ENCODE measurements at places on chromosomes 5 and 9.

DNA sequence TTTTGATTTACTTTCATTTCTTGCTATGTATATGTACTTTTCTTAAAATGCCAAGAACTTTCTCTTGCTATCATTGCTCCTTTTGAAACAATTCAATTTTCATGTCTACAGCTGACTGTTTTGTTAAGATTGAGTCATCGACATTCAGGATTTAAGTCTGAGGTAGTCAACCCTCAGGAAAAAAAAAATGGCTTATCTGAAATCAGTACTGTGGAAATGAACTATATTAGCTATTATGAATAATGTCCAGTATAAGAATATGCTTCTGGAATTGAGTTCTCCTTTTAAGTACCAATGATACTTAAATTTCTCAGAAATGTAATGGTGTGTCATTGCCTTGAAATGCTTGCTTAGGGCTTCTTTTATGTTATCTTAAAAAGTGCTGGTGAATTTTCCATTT is 37.9 kb downstream of the TNFAIP8 start:
- DNase-seq, result no peak

- DNase-seq, result no peak
Measured at GRCh38 chr9:135889564-135890189, 17.7 kb downstream of the CAMSAP1 start.

DNA sequence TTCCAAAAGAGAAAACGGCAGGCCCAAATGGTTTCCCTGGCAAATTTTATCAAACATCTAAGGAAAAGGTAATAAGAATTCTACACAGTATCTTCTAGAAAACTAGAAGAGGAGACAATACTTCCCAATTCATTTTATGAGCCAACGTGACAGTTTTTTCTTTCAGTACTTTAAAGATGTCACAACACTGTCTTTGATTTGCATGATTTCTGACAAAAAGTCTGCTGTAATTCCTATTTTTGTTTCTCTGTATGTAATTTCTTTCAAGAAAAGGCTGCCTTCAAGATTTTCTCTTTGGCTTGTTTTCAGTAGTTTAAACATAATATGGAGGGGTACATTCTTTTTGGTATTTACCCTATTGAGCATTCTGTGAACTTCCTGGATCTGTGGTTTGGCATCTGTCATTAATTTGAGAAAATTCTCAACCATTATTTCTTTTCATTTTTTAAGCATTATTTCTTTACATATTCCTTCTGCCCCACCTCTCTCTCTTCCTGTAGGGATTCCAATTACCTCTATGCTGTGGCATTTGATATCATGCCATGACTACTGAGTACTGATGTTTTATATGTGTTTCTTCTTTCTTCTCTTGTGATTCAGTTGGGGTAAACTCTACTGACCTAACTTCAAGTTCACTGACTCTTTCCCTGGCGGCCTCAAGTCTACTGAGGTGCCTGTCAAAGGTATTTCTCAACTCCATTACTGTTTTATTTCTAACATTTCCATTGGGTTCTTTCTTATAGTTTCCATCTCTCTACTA is 32.2 kb downstream of the ANKS6 start:
- no peak for DNase-seq

- no peak for DNase-seq
Measured at GRCh38 chr9:86454701-86455615, 100.7 kb upstream of the TUT7 start.

DNA sequence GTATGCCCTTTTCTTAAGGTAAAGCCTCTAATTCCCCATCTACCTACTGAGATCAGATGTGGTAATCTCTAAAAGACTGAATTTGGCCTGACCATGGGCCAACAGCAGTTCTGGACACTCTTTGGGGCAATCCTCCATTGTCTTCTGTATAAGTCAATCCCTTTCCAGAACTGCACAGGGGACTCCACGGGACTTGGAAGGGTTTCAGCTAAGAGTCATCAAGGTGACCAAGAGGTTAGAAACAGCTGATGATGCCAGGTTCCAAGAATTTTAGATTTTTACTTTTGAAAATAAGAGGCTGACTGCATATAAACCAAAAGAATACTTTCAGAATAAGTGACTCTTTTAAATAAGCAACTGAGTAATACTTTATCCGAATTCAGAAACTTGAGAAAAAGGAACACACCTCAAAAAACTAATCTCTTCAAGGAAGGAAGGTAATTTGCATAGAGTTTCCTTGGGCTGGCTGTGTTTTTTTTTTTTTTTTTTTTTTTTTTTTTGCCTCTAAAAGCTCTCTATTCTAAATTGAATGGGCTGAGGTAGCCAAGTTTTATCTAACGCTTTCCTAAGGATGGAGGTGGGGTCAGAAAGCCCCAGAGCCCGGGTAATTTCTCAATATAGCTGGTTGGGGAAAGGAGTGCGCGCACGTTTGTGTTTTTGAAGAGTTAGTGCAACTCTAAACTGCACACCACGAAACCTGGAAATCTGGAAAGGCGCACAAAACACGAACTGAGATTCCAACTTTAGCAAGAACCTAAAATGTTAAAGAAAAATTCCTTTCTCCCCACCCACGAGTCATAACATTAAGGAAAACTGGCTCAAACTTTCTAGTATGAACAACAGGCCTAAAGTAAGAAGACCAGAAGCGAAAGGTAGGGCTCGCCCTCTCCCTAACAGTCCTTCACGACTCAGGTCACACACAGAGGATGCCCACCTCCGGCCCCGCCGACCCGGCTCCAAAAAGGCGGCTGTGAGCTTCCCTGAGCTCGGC is 1.3 kb downstream of the VCP start:
- no peak for DNase-seq

GRCh38 chr9:123315635-123316034 is 40.4 kb upstream of the CRB2 start:
- no peak for DNase-seq

DNA sequence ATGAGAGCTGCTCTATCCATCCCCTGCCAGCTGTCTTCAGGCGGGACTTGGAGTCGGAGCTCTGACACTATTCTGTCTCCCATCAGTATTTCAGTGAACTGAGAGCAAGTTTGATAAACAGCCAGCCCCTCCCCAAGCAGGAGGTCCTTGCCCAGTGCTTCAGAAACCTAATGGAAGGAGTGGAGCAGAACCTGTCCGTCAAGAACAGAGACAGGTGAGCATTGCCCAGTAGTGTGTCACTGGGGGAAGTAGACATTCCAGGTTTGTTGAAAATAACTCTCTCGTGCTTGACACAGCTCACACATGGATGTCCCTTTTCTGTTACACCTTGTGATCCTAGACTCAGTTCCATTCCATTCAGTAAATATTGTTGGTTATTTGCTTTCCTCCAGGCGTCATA is 13.2 kb upstream of the TLX3 start:
- DNase-seq, result no peak

DNA sequence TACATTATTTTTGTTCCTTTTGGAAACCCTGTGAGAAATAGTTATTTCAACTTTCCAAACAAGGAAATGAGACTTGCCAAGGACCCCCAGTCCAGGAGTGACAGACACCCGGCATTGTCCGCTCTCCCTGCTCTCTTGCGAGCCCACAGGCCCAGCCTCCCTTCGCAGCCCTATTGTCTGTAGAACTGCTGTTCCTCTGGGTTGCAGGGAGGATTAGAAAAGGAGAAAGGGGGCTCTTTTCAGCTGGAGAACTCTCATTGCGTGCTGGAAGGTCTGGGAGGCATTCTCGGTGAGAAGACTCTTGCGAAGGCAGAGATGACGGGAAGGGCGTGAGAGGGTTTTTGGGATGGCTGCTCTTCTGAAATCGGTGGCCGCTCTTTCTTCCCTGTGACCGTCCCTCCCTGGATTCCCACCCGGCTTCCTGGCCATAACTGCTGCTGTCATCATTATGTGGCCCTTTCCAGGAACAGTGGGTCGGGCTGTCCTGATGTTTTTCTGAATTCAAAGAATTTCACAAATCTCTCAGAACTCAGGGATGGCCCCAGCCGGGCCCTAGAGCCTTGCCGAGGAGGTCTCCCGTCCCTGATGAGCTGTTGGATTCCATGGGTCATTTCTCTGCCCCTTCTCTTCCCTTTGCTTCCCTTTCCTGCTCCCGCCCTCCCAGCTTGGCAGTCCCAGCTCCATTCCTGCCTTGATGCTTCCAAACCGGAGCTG is 29.8 kb downstream of the STC2 start:
- no peak for DNase-seq

GRCh38 chr9:100033877-100034551 is 64.8 kb downstream of the ERP44 start:
- DNase-seq, result no peak

DNA sequence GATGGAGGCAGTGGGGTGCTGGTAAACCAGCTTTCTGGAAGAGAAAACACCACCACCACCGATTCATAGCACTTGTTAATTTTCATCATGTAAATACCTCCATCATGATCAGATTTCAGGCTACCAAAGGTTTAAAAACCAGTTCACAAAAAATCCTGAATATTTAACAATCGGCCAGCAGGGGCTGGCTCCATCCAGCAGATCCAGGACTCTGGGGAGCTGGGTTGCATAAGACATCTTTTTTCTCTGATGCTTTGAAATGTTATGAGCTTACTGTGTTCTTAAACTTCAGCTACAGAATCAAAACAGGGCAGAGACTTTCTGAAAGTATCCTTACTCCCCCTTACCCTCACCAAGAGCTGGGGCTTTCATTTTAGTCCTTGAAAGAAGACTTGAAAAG is 14.6 kb upstream of the RNF183 start:
- DNase-seq, result no peak

DNA sequence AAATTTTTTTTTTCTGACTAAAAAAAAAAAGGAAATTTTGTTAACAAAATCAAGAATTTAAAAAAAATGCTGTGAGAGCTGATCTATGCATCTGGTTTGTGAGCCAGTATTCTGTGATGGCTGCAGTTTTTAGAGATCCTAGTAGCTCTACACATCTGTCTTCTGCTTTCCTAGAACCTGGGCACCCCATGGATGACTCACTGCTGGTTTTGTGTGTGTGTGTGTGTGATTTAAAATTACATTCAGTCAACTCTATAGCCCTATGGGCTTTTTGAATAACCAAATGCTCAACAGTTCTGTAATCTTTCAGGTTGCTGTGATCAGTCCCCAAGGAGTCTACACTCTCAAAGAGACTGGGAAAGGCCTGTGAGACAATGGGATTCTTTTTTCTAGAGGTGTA is 2.5 kb upstream of the PSMD5 start:
- peak; percentile 7 for DNase-seq

GRCh38 chr9:136051837-136052471 is 43.1 kb downstream of the NACC2 start:
- peak; percentile 93 for DNase-seq

DNA sequence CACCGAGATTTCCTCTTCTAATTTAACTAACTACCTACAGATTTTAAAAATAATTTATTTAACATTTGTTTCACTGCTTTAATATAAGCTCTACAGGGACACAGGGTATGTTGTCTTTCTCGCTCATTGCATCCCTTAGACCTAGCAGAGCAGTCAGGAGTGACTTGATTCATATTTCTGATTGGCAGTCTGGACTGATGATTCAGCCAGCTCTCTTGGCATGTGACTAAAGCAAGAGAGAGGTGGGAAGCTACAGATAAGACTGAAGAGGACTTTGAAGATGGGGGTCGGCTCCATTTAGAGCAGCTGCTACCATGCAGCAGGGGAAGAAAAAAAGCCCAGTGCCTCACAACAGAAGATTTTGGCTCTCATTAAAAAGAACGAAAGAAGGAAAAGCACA is 173.4 kb upstream of the STK32A start:
- no peak for DNase-seq

DNA sequence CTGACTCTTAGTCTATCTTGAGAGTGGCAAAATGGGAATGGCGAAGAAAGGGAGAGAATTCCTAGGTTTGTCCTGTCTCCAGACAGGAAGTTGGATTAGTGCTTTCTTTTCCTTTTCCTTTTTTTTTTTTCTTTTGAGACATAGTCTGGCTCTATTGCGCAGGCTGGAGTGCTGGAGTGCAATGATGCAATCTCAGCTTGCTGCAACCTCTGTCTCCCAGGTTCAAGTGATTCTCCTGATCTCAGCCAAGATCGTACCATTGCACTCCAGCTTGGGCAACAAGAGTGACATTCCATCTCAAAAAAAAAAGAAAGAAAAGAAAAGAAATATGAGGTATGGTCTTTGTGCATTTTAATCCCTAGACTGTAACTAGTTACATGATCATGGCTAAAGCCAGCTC is 12.6 kb upstream of the KIF27 start:
- DNase-seq, result no peak

- DNase-seq, result no peak
Measured at GRCh38 chr9:80191108-80191507, 619.3 kb downstream of the TLE4 start.

GRCh38 chr9:136875155-136875554 is 9.0 kb upstream of the EDF1 start:
- DNase-seq, result no peak

DNA sequence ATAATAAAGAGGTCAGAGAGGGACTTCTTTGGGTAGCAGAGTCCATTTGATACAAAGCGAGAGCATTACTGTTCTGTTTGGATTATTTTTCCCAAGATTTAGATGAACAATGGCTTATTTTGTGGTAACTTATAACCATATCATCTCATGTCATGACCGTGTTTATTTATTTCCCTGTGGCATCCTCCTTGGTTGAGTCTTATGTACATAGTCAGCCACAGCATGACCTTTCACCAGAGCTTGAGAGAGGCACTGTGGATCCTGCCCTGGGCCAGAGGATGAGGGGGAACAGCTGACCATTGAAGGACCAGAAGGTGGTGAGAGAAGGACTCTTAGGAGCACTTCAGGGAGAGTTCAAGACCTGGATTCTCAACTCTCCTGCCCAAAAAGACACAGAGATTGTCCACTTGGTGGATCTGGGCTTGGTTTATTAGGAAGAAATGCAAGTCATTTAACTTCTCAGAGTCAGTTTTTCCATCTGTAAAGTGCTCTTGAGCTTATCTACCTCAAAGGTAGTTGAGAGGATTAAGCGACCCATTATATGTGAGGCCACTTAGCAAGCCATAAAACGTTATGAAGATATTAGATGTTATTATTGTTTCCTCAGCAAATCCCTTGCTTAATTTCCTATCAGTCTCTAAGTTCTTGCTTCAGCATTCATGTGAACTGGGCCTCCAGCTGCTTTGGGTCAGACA is 51.4 kb downstream of the PPIC start:
- no peak for DNase-seq

DNA sequence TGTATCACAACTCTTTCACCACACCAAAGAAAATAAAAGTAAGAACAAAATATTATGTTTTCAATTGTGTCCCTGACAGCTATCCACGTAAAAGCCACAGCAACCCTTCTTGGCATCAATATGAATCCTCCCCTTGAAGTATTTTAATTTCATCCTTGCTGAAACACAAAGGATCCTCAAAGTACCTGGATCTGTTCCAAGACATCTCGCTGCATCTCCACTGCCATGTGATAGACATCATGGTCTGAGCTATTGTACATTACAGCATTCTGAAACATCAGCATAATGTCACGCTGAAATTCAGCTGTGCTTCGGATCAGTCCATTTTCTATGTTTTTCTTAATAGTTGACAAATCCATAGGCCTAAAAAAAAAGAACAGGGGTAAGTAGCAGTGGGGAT is 17.7 kb downstream of the BRD8 start:
- peak; percentile 5 for DNase-seq

DNA sequence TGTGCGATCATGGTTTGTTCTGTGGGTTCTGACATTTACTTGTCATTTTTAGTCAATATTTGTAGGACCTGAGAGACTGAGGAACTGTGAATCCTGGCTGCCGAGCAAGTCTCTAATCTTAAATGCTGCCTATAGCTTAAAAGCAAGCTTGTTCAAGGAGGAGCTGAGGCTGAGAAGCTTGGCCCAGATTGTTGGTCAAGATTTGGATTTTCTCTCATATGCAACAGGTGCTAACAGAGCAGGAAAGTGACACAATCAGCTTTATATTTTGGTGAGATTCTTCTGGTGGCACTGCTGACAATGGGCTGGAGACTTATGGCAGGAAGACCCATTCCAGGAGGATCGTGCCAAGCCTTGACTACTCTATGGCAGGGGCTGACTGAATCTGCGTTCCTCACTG is 192.5 kb downstream of the MAPKAP1 start:
- DNase-seq, result no peak

GRCh38 chr5:124701016-124701415 is 45.4 kb downstream of the ZNF608 start:
- DNase-seq, result no peak

All from osteocyte (in vitro differentiated cells).